ENCODE measurements at places on chromosomes 12 and 14.

DNA sequence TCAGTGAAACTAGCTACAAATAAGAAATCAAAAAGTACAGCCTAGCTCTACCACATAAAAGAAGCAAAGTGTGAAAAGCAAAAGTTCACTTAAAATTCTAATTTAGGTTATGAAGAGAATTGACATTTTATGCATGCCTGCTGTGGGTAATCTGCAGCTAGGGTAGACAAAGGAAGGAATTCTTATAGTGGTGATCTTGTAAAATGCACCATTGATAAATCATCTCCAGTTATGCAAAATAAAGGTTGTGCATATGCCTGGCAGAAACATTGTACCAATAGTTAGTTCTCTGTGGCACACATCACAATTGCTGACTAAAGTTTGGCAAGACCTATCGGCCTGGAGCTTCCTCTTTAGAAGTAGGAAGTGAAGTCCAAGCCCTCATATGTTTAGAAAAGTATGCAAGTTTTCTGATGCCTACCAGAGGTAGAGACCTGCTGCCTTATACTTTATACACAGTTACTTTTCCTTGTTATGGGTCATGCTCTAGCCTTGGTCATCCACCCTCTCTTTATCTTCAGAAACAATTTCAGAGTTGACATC is 78.3 kb downstream of the TSHR start:
- peak; percentile 28 for DNase-seq

- DNase-seq, result no peak
Measured at GRCh38 chr12:39205969-39206368, 237.0 kb downstream of the KIF21A start.

GRCh38 chr14:61567838-61568571 is 127.3 kb upstream of the HIF1A start:
- peak; percentile 48 for DNase-seq

DNA sequence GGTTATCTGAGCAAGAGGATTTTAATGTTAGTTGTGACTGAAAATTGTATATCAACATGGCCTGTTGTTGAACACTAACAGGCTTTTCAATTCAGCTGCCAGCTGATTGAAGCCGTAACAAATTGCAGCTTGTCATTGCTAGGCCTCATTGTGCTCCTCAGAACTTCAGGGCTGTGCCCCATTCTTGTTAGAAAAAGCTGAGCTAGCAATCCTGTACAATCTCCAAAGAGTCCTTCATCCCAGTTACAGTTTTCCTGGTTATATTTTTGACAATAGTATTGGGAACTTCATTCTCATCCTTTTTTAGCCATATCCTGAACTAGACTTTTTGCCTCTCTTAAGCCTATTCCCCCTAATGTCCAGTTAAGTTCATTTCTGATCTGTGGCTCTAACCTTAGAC is 564.1 kb upstream of the ATXN7L3B start:
- no peak for DNase-seq

- no peak for DNase-seq
Measured at GRCh38 chr12:129605666-129606065, 298.2 kb downstream of the TMEM132D start.

DNA sequence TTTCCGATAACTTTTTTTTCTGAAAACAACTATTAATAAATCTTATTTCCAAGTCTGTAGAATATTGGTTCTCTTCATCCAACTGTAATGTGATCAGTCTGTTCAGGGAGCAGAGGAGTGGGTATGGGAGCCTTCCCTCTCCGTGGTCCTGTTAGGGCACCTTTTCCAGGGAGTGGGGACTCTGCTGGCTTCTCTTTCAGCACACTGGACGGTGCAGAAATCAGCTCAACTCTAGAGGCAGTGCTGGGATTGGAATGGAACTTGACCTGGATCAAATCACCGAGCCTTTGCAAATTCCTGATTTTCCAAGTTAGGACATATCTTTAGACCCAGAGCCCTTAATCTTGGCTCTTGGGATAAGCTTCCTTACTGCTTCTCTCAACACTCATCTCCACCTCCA is 630.4 kb downstream of the DIO2 start:
- no peak for DNase-seq

GRCh38 chr14:74407801-74408154 is 18.2 kb downstream of the SYNDIG1L start:
- no peak for DNase-seq

- DNase-seq, result peak; percentile 30
Measured at GRCh38 chr12:107564946-107565345, 120.7 kb upstream of the PWP1 start.

Measured in common myeloid progenitor, CD34-positive (primary cell).